ENCODE measurements at places on chromosomes 4 and X. TPM values are rescaled to one million over a fixed set of nuclear protein-coding genes. Genes with fewer than 3 reads are reported as not detected.

DNA sequence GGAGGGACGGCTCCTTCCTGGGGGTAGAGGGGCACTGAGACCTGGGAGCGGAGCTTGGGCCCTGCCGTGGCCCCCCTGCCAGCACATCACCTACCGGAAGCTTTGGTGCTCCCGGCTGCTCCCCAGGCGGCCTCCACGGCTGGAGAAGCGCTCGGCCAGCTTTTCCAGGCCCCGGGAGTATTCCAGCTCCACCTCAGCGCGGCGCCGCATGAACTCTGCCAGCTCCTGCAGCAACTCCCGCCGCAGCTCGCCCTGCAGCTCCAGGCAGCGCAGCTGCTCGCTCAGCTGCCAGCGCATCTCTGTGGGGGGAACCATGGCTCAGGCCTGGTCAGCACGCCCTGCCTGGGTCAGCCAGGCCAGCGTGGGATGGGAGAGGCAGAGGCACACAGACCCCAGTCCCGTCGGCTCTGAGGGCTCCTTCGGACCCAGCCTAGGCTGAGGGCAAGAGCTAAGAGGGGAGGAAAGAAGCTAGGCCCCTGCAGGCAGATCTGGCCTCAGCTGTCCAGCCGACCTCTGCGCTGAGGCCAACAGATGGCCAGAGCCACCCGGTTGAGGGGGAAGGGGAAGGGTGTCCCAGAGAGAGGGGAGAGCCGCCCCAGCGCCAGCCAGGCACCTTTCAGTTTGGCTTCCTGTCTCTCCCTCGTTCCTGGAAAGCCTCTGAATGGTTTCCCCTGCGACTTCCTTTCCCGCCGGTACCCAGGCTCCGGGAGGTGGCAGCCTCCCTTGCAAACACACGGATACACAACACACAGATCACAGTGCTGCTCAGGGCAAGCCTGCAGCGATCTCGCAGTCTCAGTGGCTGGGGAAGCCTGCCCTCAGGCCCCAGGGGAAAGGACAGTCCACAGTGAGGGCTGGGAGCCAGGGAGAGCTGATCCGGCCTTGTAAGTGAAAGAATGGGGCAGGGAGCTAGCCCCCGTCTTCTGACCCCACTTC, 4.3 kb downstream of the ARHGAP4 start:
- H3K36me3 ChIP-seq: no peaks in the 10 kb centered on the region
- peak overlapping the region; percentile 27 for H3K27ac ChIP-seq
- no peak for DNase-seq
- peaks cover 6% of the 10 kb centered on the region for H3K27me3 ChIP-seq
- H3K4me3 ChIP-seq: peak overlapping the region; percentile 31

DNA sequence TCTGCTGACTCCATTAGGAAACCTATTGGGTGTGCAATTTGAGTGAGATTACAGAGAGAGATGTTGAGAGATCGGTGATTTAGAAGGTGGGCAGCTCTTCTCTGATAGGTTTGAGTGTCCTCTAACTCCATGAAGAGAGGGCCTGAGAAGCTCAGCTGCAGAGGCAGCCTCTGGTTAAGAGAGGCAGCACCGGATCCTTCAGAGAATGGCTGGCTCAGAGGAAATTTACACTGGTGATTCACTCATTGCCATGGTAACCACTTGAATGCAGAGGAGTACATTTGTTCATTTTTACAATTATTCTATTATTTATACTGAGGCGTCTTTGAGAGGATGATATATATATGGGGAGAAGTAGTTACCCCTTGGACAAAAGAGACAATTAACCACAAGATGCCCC, 171.7 kb downstream of the PDGFRA start:
- H3K27ac ChIP-seq: no peak overlapping the region
- no peaks in the 10 kb centered on the region for H3K27me3 ChIP-seq

GDPD2 gene
- 6.0 TPM for total RNA-seq

DNA sequence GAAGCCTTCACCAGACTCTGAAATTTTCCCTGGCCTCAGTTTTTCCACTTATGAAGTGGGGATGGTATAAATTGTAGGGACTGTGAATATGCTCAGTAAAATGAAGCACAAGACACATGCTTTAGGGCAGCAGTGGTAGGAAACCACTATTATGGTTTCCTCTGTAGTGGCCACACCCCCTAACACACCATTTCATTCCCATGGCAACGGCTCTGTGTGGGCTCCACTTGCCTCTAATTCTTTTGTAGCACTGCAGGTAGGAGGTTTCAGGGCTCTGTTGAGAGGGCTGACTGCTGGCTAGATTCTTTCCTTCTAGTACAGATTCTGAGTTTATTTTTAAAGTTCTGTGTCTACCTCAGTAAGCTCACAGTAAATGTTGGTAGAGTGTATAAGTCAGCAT, 3.5 kb upstream of the VMA21 start:
- H3K27ac ChIP-seq: no peak overlapping the region
- H3K36me3 ChIP-seq: peaks cover 3% of the 10 kb centered on the region
- H3K27me3 ChIP-seq: no peaks in the 10 kb centered on the region
- no peak for DNase-seq
- H3K4me3 ChIP-seq: peak overlapping the region; percentile 65
- H3K4me1 ChIP-seq: peaks cover 22% of the 10 kb centered on the region

- DNase-seq: no peak
- no peaks in the 10 kb centered on the region for H3K36me3 ChIP-seq
- H3K27ac ChIP-seq: no peak overlapping the region
- no peaks in the 10 kb centered on the region for H3K4me1 ChIP-seq
- peaks cover 2% of the 10 kb centered on the region for H3K27me3 ChIP-seq
- no peak overlapping the region for H3K4me3 ChIP-seq
These were observed 32.7 kb upstream of the CASK start for GRCh38 chrX:41956027-41956426.

- no peak overlapping the region for H3K27ac ChIP-seq
- H3K4me1 ChIP-seq: peaks cover 12% of the 10 kb centered on the region
- DNase-seq: no peak
- no peaks in the 10 kb centered on the region for H3K27me3 ChIP-seq
These were observed 14.7 kb upstream of the KLHL8 start for GRCh38 chr4:87235020-87235671.

GRCh38 chr4:5900844-5901243, 8.0 kb upstream of the CRMP1 start:
- H3K27ac ChIP-seq: no peak overlapping the region
- H3K27me3 ChIP-seq: peaks cover 83% of the 10 kb centered on the region
- no peak overlapping the region for H3K4me3 ChIP-seq
- H3K36me3 ChIP-seq: no peaks in the 10 kb centered on the region
- DNase-seq: no peak

DRD5 gene
- total RNA-seq: not detected

DNA sequence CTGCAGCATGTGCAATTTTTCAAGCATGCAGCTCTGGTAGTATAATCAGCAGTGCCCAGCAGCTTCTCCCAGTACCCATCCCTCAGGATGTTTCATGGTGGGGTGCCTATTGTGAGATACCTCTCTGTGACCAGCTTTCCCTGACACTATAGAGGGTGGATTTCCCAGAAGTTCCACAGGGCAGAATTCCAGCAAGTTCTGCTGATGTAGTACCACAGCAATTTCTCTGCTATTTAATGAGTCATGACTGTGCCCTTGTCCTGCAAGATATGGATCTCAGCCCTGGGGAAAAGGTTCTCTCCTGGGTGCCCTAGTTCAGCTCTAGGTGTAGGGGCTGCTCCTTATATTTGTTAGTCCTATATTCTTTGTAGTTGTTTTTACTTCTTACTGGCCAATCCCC, 174.8 kb downstream of the ENOX2 start:
- peaks cover 45% of the 10 kb centered on the region for H3K36me3 ChIP-seq
- no peak overlapping the region for H3K4me3 ChIP-seq

DNA sequence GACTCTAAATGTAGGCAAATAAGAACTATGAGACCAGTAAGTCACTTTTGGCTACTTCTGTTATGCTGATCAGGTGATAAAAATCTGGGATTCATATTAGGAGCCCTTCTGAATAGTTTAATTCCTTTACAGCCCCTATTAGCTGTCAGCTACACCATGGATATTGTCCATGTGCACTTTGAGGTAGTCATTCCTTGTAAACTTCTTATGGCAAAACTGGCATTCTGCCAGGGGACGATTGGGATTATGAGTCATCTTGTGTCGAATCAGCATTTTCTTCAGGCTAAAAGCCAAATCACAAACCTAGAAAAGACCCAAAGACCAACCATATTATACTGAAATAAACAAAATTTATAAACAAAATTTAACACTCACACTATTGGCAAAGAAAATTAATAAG, 227.6 kb downstream of the PRDM5 start:
- H3K4me1 ChIP-seq: peaks cover 8% of the 10 kb centered on the region
- no peak overlapping the region for H3K27ac ChIP-seq
- no peaks in the 10 kb centered on the region for H3K27me3 ChIP-seq
- DNase-seq: no peak
- H3K4me3 ChIP-seq: no peak overlapping the region
- H3K36me3 ChIP-seq: no peaks in the 10 kb centered on the region

Measured in neural crest cell (in vitro differentiated cells).